ENCODE measurements at places on chromosomes 3 and 15. TPM values are rescaled to one million over a fixed set of nuclear protein-coding genes. Genes with fewer than 3 reads are reported as not detected.

DNA sequence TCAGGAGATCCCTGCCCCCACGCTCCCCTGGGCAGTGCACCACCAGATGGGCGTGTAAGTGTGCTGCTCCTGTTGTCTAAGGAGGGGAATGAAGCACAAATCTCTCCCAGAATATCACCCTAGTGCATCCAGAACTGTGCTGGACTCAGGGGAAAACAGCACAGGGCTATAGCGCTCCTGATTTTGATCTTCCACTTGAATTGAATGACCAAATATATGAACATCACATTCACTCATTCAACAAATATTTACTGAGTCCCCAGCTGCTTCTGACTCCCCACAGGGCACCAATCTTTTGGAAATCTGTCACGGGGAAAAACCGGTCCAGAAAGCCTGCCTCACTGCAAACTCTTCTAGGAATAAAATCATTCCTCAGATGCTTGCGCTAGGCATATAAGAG is 2.4 kb downstream of the CPLX3 start:
- no peak for DNase-seq

- DNase-seq, result no peak
Measured at GRCh38 chr3:124395584-124396338, 334.5 kb upstream of the UMPS start.

The HRH1 gene
- total RNA-seq, result 1.6 TPM

The PSMA4 gene
- total RNA-seq, result 285 TPM

DNA sequence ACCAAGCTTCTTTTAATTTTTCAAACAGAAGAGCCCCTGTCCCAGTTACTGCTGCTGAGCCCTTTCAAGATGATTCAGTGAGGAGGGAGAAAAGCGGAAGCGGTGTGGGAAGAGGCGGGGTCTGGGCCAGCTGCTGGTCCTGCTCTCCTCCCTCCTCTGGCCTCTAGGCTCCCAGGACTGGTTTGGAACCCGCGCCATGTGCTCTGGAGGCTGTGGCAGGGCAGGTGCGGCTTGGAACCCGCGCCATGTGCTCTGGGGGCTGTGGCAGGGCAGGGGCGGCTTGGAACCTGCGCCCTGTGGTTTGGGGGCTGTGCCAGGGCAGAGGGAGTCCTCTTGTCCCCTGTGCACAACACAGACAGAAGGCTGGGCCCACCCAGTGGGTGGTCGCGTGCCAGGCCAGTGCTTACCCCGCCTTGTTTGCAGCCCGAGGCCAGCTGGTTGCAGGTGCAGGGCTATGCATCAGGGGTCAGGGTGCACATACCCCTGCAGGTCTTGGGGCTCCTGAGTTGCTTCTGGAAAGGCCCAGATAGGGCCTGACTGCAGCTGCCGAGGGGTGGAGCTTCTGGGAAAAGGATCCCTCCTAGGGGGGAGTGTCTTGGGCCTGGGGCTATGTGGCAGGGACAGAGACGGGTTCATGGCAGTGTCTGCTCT is 12.2 kb downstream of the ALG1L2 start:
- no peak for DNase-seq

- no peak for DNase-seq
Measured at GRCh38 chr15:96747291-96747690, 416.8 kb downstream of the NR2F2 start.

DNA sequence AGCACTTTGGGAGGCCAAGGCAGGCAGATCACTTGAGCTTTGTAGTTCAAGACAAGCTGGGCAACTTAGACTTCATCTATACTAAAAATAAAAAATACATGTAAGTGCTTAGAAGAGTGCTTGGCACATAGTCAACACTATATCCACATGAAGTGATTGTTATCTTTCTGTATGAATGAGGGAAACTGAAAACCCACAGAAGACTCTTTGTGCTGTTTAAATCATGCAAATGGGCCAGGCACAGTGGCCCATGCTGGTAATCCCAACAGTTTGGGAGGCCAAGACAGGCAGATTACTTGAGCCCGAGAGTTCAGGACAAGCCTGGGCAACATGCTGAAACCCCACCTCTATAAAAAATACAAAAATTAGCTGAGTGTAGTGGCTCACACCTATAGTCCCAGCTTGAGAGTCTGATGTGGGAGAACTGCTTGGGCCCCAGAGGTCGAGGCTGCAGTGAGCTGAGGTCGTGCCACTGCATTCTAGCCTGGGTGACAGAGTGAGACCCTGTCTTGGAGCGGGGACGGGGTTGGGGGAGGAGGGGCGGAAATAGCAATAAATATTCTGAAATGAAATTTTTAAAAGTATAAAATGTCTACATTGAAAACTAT is 129.7 kb downstream of the NR2E3 start:
- no peak for DNase-seq

The CD80 gene
- not detected for total RNA-seq

DNA sequence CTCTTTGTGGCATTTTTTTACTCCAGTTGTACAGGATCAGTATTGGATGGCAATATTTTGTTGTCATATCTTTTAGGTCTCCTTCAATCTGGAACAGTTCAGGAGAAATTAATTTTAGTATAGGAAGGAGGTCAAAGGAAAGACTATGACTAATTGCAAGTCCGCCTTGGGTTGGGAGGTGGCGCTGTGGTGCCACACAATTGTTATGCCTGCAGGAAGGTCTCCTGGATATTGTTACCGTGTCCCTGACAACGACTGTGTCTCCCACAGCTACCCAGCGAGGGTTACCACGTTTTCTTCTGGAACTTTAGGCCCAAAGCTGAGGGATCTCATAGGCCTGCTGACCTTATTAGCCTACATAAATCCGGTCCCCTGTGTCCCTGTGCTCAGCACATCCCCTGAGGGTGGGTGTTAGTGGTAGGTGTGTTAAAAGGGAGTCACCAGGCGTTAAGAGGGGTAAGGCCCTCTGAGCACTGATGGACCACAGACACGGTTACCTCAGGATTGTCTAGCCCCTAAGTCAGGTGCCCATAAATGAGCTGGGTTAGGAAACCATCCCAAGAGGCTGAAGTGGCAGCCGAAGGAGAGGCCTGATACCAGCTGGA is 31.5 kb downstream of the KCNAB1 start:
- peak; percentile 65 for DNase-seq

DNA sequence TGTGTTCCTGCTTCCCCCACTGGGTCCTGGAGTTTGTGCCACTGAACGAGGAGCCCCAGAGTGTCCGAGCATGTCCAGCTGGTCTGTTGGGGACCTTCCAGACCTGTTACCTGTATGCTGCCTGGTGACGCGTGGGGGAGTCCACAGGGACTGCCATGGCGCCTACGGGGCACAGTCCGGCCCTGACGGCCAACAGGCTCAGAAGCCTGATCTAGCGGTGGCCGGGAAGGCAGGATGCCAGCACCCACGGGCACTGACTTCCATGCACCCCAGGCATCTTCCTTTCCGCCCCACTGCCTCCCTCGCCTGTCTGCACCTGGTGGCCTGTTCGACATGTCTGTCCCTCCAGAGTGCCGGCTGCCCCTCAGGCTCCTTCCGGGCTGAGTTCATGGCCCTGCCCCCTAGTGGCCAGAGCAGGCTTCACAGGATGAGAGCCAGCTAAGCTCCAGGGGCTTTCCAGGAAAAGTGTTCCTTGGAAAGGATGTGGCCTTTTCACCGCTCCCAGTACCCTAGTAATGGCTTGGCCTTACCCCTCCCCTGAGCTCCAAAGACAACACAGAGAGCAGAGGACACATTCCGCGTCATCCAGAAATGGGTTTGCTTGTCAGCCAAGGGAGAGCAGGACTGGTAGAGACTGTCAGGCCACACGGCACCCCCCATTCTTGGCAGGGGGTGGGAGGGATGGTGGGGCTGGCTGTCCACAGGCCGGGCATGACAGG is 35.7 kb downstream of the NGRN start:
- DNase-seq, result peak; percentile 74

The CYP8B1 gene
- not detected for total RNA-seq

The FBXW12 gene
- 1.7 TPM for total RNA-seq

Data from Caco-2 (cell line).